ENCODE measurements at places on chromosomes 5 and 9.
A peak's percentile ranks its signal among the peaks of the same experiment; 100 is the strongest.

- DNase-seq: no peak
These were observed 15.8 kb downstream of the CCDC152 start for GRCh38 chr5:42772265-42772993.

- no peak for DNase-seq
These were observed 267.8 kb downstream of the TMEM161B start for GRCh38 chr5:88000877-88001276.

DNA sequence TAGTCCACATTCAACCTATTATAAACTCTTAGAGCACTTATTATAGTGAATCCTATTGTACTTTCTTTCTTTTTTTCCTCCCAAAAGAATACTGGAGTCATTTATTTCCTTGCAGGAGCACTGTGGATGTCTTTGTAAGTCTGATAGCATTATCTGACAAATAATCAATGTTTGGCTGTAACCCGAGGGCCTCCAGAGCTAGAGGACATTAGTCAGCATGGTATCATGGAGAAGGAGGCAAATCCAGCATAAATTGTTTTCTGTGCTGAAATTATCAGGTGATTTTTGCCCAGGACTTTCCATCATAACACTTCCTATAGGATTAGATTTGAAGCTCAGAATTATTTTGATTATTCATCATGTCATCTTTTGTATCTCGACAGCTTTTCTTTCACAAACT is 551.0 kb downstream of the ZNF608 start:
- no peak for DNase-seq

- DNase-seq: no peak
These were observed 135.2 kb upstream of the TUSC1 start for GRCh38 chr9:25813478-25813877.

- no peak for DNase-seq
These were observed 46.3 kb upstream of the BARHL1 start for GRCh38 chr9:132536124-132536523.

DNA sequence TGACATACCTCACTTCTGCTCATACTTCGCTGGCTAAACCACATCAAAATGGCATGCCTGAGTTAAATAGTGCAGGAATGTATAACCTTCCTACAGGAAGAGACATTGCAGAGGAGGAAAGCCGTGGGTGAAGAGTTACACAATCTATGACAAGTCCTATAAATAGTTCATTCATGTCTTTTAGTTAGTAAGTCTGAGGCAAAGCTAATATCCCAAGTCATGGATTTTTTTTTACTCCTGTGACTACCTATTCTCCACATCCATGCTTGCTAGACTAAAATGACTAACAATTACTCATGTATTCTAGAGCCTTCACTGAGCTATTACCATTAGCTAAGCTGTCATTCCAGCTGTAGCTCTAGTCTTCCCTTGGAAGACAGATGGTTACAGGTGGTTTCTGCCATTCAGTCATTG is 391.3 kb downstream of the NR2F1-AS1 start:
- no peak for DNase-seq

DNA sequence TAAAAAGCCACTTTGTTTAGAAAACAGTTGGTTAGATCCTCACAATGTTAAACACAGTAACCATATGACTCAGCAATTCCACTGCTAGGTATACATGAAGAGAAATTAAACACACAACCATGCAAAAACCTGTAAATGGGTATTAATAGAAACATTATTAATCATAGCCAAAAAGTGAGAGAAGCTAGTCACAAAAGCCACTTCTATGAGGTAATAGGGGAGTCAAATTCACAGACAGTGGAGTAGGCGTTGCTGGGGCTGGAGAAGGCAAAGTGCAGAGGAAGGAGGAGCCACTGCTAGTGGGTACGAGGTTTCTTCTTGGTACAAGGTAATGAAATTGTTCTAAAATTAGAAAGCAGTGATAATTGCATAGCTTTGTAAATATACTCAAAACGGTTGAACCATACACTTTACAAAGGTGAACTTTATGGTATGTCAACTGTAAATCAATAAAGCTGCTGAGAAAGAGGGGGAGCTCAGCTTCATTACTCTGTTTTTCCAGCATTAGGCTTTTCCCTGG is 364.4 kb downstream of the GADD45G start:
- peak; percentile 62 for DNase-seq

GRCh38 chr9:37787059-37787458 is 2.2 kb upstream of the EXOSC3 start:
- no peak for DNase-seq

DNA sequence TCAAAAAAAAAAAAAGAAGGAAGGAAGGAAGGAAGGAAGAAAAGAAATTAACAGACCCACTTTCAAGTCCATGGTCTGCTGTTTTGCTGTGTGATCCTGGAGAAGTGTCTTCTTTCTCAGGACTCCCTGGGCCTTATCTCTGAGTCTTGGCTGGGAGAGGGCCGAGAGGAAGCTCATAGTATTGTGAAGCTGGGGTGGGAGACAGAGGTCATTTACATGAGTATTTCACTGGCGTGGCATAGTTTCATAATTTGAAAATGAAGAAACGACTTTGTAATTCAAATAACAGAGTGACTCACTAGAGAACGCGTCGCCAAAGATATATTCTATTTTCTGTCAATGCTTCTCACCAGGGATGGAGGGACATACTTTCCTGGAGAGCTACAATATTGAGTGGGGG is 2.4 kb upstream of the C9orf50 start:
- no peak for DNase-seq

DNA sequence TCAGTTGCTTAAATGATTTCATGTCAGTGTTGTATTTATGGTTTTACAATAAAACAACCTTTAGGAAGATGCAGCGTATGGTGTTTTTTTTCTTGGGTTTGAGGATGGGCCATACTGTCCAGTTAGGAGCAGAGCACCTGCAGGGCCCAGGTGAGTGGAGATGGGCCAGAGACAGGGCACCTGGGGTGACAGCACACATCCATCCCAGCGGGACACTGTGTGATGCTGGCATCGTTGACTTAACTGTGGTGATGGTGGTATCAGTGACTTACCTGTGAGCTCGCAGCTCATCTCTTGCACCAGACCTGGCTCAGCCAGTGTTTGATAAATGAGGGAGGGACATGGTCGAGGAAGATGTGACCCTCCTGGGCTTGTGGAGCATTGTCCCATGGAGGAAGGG is 21.6 kb downstream of the AMBP start:
- DNase-seq: no peak

DNA sequence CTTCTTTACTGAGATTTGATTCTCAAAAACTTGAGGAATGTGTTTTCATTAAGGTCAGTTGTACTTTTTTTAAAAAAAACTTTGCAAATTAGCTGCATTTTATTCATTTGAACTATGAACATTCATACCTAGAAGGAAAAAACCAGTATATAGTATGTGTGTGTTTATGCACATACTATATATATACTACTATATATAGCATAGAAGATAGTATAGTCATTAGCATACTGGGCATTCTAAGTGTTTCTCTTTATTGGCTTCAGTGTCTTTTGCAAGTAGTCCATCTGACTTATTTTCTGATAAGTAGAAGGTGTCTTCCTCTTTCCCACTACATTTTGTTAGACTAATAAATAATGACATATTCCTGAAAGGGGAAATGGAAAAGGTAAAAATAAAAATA is 33.0 kb downstream of the ELOVL7 start:
- DNase-seq: no peak

DNA sequence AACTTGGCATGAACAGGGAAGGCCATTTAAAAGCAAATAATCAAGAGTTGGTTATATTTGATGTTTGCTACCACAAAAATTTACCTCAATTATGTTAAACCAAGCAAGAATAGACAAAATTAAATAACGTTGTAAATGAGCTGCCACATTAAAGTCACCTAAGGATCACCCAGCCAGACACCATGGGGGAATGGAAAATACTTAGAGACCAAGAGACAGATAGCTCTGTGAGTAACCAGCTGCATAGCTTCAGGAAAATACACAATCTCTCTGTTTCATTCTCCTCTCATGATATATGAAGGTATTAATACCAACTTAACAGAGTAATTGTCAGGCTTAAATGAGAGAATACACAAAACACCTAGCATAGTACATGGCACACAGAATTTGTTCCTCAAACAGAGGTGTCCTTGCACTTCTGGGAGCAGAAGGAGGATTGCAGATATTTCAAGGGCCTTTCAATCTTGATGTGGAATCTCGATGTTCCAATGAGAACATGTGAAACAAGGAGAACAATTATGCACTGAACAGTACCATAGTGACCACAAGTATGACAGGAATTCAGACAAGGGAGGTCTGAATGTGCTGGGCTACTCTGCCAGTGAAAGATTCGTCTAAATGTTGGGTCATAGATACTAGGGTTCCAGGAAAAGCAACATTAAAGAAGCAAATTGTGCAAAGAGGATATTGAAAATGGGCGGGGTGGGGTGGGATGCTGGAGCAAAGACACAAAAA is 18.6 kb downstream of the JAKMIP2 start:
- DNase-seq: no peak

DNA sequence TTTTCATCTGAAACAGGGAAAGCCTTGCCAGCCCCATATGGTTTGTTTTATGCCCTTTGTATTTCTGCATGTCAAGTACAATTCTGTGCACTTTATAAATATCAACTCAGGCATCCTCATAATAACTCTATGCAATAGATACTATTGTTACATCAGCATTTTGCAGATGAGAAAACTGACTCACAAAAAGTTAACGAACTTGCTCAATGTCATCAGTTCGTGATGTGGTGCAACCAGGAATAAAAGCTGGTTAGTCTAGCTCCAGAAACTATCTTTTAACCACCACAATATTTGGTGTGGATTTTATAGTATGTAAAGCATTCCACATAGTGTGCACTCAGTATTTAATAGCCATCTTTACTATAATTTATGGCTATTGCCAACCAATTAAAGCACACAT is 134.9 kb downstream of the MRPS30 start:
- DNase-seq: no peak

- no peak for DNase-seq
These were observed 22.0 kb downstream of the ALDH1A1 start for GRCh38 chr9:72930828-72931227.

DNA sequence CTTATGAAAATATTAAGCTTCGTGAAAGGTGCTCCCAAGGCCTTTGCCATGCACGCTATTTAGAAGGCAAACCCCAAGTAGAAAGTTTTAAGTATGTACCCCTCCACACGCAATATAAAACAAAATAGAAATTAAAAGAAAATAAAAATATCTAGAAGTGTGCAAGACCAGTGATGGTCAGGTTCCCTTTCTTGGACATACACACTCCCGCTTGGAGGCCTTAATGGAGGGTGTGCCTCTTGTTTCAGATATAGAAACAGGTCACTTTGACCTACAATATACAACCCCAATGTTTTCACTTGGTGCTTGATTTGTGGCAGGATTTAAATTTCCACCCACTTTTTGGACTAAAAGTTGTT is 127.4 kb upstream of the STC2 start:
- no peak for DNase-seq

DNA sequence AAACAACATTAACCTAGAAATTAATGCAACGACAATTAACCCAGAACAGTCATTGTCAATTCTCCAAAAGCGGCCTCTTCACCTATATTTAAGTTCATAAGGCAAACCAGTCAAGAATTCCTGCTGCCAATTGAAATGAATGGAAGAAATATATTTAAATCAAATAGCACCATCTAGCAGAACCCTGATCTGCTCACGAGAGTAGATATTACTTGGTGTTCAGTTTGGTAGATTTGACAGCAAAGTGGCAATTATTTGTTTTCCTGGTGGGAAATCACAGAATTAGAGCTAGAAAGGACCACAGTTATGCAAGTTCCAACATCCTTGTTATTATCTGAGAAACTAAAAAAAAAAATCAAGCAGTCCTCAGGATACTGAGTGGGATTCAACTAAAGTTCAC is 2.3 kb downstream of the SSBP2 start:
- DNase-seq: no peak

DNA sequence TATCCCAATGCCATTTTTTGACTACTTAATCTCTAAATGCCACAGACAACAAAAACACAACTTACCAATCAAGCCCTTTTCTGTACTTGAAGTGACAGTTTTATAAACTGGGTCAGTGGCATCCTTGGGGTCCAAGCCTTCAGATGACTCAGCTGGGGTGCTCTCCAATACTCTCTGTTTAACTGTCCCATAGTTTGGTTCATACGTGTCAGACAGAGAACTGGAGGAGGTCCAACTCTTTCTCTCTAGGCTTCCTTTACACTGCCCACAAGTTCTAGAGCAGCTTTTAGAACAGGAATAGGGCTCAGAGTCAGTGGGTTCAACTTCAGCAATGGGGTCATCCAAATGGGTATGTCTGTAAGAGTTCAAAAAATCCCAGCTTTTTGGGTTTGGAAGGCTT is 166.9 kb downstream of the CDC42SE2 start:
- no peak for DNase-seq

GRCh38 chr5:103232393-103232999 is 26.1 kb upstream of the MACIR start:
- peak; percentile 27 for DNase-seq

- DNase-seq: no peak
These were observed 149.0 kb upstream of the GRAMD2B start for GRCh38 chr5:126274076-126274762.

DNA sequence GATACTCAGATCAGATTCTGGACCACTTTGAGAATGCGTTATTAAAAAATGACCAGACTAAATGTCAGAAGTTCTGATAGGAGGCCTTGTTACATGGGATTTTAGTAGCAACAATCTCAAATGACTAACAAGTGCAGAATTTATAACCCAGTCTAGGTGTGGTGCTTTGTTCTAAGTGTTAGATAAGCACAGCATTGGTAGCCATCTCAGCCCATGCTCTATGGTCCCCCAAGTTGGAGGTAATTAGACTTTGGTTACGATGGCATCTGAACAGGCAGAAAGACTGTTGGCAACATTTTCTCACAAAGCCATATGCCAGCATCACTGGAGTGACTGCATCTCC is 140.4 kb upstream of the RPS23 start:
- DNase-seq: no peak

DNA sequence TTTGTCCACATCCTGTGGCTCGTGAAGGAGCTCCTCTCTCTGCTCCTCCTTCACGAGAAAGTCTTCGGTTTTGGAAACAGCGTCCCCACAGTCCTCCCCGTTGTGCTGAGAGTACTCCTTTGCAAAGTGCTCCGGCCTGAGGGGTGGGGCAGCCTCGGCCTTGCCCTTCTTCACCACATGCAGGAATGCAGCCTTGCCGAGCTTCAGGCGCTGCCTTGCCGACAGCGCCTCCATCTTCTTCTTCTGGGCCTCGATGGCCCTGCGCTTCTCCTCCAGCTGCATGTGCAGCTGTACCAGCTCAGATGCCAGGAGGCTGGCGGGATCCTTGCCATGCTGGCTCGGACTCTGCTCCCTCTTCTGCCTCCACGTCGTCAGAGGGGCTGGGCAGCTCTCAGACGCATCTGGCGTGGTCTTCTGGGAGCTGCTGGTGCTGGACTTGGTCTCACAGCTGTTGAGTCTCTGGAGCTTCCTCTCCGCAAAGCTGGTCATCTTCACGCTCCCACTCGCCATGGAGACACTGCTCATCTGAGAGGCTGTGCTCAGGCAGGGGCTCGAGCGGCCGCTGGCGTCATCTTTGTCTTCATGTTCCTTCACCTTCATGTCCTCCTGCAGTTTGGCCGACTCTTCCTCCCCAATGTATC is 85.5 kb downstream of the CAMSAP1 start:
- DNase-seq: no peak
